D341Med (cell line): ENCODE measurements at places on chromosomes 7 and 10.

DNA sequence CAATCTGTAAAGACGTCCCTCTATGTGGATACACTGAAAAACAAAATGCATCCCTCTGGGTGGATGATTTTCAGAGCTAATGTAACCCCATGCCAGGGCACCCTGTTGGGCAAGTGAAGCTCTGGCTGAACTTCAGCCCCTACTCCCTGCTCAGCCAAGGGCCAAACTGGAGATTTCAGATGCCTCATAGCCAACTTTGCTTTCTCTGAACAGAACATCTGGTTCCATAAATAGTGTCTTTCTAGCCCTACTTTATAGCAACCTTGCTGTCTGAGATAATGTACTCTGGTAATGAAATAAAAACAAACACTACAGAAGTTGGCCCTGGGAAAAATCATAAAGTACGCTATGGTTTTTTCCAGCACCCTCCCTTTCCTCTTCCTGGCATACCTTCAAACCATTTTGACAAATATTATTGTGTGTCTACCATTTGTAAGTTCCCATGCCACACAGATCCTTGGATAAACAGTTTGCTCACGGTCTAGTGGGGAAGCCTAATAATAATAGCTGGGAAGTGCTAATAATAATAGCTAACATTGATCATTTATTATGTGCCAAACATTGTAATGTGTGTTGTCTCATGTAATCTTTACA lies 3.4 kb downstream of the ENTPD1 start:
- DNase-seq, result no peak

DNA sequence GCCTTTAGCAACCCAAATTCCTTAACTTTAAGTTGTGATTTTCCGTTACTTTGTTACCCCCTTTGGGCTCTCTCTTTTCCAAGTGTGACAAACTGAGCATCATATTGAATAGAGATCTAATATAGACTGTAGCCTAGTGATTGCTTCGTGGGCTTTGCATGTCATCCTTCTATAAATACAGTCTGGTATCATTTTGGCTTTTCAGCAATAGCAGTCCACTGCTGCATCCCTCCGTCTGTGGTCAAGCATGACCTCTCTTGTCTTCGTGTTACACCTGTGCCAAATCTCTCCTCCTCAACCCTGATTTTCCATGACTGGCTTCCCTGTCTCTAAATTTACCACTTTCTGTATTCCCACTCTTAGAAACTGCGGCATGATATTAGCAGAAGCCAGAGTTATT lies 53.8 kb upstream of the AGK start:
- DNase-seq, result no peak

DNA sequence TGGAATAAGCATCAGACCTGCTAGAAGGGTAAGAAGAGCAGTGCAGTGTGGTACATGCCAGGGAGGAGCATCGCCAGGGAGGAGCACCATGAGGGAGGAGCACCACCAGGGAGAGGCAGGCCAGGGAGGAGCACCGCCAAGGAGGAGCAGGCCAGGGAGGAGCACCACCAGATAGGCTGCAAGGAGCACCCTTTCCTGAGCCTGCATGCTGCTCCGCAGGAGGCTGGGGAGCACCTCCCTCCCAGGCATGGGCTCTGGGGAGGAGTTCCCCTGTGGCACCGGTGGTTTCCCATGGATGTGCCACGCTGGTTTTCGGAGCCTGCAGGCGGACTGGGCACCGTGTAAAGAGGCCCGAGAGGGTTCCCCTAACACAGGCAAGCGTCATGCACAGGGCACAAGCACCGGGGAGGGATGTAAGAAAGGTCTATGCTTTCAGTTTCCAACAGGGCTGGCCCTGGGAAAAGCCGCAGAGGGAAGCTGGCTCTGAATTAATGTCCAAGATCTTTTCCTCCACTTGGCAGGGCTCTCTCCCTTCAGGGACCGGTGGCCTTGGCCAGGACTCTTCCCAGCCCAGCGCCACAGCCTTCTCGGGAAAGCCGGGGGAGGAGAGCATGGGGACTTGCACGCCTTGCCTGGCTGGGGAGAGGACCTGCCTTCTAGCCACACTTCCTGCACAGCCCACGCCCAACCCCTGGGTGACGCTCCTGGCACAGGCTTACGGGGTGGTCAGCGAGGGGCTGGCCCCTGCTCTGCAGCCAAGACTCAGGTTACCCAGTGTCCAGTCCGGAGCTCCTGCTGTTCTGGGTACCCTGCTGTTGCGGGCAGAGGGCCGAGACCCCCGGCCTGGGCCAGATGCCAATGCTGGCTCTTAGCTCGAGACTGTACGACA lies 11.5 kb upstream of the GPER1 start:
- no peak for DNase-seq

DNA sequence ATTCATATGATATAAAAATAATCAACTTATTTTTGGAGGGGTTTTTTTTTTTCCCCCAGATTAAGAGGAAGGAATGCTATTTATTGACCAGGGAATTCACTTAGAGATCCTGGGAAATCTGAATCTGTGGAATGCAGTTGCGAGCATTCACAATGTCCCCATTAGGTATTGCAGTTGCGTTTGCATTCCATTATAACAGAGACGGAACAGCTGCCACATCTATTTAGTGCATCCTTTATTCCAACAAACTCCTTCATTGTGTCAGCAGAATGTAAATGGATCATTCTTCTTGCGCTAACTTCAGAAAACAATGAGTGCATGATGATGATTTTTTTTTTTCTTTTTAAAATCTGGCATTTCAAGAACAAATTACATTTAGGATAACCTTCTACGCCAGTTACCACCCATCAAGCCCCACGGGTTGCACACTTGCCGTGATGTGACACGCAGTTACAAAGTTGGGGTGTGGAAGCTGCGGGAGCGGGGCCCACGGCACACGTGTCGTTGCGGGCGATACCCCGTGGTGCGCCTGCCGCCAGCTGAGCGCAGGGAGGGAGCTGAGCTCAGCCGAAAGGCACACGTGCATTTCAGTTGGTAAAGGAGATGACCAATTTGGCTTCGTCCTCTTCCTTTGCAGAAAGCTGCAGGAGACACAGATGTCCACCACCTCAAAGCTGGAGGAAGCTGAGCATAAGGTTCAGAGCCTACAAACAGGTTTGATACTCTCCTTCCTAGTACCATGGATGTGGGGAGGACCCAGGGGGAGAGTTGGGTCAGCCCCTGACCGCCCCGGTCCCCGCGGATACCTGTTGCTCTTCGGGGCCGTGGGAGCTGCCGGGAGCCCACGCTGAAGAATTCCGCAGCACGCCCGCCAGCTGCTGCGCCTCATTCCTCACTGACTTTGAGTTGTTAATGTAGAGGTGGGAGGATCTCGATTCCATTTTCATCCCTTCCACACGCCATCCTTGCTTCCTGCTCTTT lies 175.3 kb upstream of the SH2B2 start:
- DNase-seq, result no peak

- no peak for DNase-seq
Observed at GRCh38 chr7:129950191-129950932, 2.4 kb downstream of the UBE2H start.

DNA sequence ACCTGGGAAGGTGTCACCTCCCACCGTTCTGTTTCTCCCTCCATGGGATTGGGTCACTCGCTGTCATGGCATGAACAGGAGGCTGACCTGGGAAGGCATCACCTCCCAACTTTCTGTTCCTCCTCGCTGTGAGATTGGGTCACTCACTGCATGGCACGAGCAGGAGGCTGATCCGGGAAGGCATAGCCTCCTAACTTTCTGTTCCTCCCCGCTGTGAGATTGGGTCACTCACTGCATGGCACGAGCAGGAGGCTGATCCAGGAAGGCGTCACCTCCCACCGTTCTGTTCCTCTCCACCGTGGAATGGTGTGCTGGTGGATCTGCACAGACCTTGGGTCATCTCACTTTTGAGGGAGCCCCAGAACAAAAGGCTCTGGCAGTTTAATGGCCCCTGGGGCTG lies 239.2 kb upstream of the PRKCQ start:
- no peak for DNase-seq

DNA sequence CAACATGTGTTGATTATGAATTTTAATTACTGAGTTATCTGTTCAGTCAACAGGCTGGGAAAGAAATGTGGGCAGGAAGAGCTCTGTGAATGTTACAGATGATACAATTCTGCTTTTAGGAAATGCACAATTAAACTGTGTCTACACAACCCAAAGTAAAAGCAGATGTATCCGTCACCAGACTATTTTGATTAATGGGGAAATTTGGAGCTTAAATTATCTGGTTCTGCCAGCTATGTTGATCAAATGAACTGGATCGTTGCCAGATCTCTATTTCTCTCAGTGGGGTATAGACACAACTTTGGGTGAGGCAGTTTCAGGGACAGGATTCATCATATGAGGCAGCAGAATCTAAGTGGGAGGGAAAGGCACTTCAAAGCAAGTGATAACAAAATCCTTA lies 136.5 kb downstream of the NEUROD6 start:
- DNase-seq, result no peak

DNA sequence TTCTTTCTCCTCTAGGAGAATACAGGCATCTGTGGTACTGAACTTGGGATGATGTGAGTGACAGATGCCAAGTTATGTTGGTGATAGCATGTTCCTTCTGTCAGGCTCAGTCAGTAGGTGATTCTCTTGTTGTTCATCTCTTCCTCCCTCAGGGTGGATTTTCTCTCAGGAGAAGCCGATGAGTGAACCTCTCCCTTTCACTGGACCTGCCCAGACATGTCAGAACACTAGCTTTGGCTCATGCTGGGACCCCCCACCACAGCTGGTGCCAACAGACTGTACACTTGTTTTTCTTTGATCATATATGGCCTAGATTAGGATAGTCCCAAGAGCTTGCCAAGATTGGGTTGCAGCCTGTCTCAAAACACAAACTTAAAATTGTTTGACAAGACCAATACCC lies 129.4 kb downstream of the BMPER start:
- no peak for DNase-seq

GRCh38 chr10:97762816-97763215 lies 9.0 kb downstream of the SFRP5 start:
- DNase-seq, result no peak

GRCh38 chr10:18608596-18608995 lies 42.8 kb downstream of the NSUN6 start:
- no peak for DNase-seq

DNA sequence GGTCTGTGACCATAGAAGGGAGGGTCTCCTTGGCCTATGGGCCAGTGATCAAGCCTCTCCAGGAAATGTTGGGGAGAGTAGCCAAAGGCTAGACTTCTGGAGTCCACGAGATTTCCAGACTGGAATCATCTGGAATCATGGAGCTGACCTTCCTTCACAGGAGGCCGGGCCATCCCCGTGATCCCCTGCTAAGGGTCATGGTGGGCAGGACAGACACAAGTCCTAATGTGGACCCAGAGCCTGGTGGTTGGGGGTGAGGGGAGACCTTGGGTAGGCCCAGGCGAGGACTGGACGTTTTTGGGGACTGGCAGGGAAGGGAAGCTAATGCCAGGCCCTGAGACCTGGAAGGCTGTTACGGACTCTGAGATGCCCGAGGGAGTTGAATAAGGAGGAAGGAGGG lies 9.8 kb upstream of the GRID1 start:
- no peak for DNase-seq

DNA sequence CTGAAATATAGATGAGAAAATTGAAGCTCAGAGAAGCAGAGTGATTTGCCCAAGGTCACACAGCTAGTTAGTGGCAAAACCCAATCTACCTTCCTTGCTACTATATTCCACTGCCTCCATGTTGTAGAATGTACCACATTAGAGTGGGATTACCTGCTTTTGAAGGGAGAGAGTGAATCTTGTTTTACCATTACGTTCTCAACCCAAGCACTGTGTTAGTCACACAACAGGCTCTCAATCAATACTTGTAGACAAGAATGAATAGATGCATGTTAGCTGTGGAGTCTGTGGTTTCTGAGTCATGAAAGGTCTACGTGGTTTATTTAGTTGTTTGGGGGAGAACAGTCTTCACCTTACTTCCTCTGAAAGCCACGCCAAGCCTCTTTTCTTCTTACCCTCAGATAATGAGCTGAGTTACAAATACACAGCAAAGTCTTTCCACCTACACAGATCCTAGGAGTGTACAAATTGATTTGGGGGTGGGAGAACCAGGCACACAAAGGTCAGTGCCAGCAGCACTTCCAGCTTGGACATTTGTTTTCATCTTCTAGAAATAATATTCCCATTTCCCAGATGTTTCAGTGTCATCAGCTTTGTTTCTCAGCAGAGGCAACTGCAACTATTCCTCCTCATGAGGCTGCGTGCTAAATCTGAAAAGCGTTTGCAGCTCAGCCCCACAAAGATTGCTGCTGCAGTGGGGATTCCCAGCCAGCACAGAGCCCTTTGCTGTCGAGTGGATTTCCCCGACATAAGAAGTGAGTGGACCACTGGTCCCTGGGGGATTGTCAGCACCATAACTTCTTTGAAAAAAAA lies 71.5 kb upstream of the ADO start:
- no peak for DNase-seq

DNA sequence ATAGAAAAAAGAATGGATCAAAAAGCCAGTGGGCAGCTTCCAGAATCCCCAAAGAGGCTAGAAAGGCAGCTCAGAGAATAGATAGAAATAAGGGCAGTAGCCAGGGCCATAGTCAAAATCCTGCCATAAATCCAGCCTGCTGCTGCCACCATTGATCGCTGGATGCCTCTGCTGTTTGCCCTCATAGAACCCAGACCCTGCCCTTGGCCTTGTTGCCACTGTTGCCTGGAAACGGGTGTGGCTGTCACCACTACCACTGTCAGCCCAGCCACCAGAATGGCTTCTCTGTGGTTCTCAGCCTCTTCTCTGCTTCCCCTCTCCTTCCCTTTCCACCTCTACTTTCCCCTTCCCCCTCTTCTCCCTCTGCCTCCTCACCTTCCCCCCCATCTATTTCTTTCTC lies 57.8 kb downstream of the HHEX start:
- no peak for DNase-seq

DNA sequence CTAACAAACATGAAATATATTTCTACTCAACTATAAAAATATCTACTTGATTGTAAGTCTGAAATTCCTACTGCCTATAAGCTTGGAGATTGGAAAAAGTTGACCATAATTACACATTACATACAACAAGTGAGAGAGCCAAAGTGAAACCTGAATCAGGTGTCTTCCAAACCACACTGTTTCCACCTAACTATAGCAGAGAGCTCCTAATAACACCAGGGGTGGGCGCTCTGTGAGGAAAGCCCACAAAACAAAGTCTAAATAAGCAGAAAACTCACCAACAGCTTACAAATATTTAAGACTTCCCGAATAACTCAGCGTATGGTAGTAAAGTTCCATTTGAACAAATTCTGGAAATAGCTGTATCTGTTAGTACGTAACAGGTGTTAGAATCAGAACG lies 119.9 kb downstream of the GPR37 start:
- no peak for DNase-seq

- no peak for DNase-seq
Observed at GRCh38 chr10:109947111-109947920, 24.0 kb upstream of the XPNPEP1 start.

DNA sequence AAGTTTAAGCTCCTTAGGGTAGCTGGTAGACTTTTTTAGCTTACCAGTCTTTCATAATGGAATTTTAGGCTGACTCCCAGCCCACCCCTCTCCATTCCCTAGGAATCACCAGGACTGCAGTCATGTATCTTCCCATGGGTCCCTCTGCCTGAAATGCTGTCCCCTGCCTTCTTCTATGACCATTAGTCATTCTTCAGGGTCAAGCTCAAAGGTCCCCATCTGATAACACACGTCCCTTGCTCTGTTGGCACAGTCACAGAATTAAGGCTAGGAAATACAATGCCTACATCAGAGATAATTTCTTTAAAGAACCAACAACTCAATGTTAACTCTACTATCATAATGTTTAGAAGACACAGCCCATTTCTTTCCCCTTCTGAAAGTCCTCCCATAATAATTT lies 140.6 kb downstream of the RAPGEF5 start:
- DNase-seq, result no peak
